SJSA1 (cell line): ENCODE measurements at places on chromosomes 3 and 15. TPM values are rescaled to one million over a fixed set of nuclear protein-coding genes. Genes with fewer than 3 reads are reported as not detected.

DNA sequence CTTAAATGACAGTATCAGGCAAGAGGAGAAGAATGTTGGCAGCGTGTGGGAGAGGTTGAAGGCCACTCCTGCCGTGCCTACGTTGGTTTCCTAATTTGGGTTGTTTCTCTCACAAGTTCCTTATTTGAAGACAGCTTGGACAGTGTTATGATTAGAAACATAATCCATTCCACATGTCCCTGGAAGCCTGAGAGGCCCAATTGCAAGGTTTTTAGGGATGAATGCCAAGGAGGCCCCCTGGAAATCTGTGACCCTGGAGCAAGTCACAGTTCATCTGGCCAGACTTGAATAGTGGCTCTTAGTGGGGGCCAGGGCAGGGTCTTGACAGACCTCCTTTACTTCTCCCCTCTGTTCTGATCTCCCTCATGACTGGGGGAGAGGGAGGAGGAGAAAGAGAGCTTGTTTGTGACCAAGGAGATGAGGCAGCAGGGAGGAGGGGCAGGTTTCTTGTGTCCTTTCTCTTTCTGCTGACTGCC lies 584.4 kb upstream of the TBL1XR1 start:
- no peak overlapping the region for H3K27ac ChIP-seq
- H3K27me3 ChIP-seq = no peaks in the 10 kb centered on the region
- H3K4me3 ChIP-seq = no peak overlapping the region
- peaks cover 28% of the 10 kb centered on the region for H3K4me1 ChIP-seq
- no peaks in the 10 kb centered on the region for H3K36me3 ChIP-seq

GRCh38 chr3:195808741-195809290 lies 2.9 kb downstream of the MUC4 start:
- H3K4me1 ChIP-seq = no peaks in the 10 kb centered on the region
- no peak overlapping the region for H3K27ac ChIP-seq
- no peak overlapping the region for H3K4me3 ChIP-seq
- H3K27me3 ChIP-seq = peaks cover 4% of the 10 kb centered on the region

DNA sequence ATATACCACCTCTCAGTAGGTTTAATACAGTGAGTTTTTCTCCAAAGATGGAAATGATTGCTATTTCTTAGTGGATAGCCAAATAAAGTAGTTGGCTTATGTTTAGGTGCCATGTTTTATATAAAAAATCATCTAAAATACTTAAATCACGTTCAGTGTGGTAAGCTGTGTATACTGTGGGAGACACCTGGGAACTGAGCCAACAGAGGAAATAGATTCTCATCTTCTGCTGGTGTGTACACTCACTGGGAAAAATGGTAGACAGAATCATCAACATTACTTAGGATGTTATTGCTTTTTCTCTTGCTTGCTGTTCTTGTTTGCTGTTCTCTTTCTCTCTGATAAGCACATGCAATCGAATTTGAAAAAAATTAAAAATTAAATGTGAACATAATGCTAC lies 112.6 kb upstream of the MB21D2 start:
- no peaks in the 10 kb centered on the region for H3K4me1 ChIP-seq
- H3K27me3 ChIP-seq = peaks cover 11% of the 10 kb centered on the region
- no peak overlapping the region for H3K27ac ChIP-seq
- DNase-seq = no peak
- no peak overlapping the region for H3K4me3 ChIP-seq
- H3K36me3 ChIP-seq = no peaks in the 10 kb centered on the region

Gene IL16
- total RNA-seq = not detected in 2 replicates
